BJ (cell line): ENCODE measurements at places on chromosomes 4 and X.

DNA sequence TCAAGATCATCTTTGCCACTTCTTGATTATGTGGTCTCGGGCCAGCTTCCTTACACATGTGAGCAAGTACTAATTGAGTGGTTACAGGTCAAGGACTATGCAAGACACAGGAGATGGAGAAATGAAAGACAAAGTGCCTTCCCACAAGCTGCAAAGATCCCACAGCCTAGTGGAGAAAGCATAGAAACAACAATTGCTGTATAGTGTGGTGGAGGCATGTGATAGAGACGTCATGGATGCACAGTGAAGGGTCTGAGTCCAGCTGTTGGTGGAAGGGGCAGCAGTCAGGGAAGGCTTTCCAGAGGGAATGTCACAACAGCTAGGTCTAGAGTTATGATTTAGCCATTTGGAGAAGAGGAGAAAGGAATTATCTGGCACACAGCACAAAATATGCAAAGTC, 210.6 kb downstream of the KDR start:
- no peak for DNase-seq

DNA sequence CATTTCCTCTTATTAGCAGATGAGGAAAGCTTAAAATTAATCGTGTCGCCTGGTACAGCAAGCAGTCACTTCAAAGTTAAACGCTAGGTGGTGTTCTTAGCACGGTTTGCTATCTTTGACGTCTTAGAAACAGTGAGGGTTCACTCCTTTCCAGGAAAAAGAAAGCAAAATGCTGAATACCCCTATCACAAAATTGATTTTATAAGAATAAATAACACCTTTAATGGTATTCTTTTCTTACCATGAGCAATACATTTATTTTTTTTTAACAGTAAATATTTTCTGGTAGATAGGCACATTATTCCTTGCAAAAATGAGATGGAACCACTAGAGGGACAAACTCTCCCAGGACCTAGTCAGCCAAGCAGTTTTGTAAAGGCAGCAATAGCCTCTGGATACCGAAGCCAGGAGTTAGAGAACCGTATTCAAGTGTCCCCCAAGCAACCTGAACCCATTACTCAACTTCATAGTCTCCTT, 153.9 kb downstream of the KDR start:
- no peak for DNase-seq

- no peak for DNase-seq
These were observed 70.9 kb upstream of the UGT2B7 start for GRCh38 chr4:69025191-69025998.

- DNase-seq, result no peak
These were observed 37.9 kb upstream of the NKAP start for GRCh38 chrX:119981286-119982070.

DNA sequence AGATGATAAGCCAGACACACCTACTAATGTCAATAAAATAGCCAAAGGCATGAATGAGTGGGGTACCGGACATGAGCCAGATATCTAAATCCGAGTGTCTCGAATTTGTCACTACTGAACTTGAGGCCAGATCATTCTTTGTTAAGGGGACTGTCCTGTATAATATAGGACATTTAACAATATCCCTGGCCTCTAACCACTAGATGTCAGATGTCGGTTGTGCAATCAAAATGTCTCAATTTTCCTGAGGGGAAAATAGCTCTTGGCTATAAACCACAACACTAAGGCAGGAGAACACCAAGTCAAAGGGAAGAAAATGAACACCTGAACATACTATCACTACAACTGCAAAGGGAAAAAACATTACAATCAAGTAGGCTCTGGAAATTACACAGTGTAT, 154.5 kb downstream of the GPM6A start:
- DNase-seq, result no peak

DNA sequence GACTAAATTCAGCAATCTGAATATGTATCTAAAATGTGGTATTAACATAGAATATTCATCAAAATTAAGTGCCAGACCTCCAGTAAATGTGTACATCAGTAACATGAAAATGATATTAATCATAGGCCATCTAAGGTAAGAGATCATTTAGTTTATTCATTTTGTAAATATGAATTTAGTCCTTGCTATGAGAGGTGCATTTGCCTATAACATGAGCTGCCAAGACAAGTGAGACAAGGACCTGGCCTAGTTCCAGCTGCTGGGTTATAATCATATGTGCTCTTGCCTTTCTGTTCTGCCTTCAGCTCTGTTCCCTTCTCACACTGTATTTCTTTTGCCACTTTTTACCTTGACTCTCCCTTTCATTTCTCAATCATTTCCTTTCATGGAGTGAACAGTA, 160.0 kb downstream of the STIM2 start:
- no peak for DNase-seq

DNA sequence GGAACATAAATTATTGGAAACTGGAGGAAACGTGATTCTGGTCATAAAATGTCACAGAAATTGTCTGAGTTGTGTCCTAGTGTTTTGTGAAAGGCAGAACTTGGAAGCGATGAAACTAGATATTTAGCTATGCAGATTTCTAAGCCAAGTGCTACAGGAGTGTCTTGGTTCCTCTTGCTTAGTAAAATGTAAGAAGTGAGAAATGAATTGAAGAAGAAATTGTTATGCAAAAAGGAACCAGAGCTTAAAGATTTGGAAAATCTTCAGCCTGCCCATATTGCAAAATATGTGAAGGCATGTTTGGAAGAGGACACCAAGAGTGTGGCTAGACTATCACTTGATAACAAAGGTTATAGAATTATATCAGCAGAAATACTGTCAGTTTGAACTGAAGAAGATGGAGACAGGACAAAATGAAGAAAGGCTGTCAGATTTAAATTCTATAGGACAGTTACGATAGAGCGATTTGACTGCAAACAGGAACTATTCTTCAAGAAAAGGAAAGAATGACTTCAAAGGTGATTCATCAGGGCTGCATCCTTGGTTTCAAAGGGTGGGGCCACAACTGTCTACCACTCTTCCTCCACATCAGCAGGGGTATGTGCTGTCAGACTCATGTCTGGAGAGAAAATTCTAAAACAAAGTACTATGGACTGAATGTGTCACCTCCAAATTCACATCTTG, 9.4 kb upstream of the CDS1 start:
- DNase-seq, result no peak

DNA sequence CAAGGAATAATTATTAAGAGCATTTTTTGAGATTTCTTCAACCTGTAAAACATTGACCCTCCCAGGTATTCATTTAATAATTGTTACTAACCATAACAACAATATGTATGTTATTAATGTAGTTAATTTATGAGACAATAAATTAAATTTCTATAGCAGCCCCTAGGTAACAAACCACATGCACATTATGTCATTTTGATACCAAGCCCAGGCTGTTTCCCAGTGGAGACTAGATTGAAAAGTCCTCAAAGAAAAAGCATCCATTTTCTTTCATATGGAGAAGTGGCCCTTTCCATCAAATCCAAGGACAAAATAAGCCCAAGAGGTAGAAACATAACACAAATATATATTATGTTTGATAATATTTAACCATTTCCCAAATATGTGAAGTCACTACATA, 104.3 kb upstream of the GK2 start:
- DNase-seq, result no peak

- DNase-seq, result no peak
These were observed 115.7 kb upstream of the MXRA5 start for GRCh38 chrX:3462166-3462508.

DNA sequence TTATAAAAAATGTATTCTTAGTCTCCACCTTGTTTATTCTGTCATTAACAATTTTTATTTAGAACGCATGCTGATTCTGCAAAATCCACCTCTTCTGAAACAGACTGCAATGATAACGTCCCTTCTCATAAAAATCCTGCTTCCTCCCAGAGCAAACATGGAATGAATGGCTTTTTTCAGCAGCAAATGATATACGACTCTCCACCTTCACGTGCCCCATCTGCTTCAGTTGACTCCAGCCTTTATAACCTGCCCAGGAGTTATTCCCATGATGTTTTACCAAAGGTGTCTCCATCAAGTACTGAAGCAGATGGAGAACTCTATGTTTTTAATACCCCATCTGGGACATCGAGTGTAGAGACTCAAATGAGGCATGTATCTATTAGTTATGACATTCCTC, 75.6 kb upstream of the SMARCA5 start:
- DNase-seq, result no peak

- no peak for DNase-seq
These were observed 67.2 kb upstream of the HOPX start for GRCh38 chr4:56748271-56748670.

GRCh38 chrX:27241981-27242380, 221.2 kb downstream of the PPP4R3C start:
- no peak for DNase-seq

- no peak for DNase-seq
These were observed 529.2 kb downstream of the INPP4B start for GRCh38 chr4:142316913-142317312.

DNA sequence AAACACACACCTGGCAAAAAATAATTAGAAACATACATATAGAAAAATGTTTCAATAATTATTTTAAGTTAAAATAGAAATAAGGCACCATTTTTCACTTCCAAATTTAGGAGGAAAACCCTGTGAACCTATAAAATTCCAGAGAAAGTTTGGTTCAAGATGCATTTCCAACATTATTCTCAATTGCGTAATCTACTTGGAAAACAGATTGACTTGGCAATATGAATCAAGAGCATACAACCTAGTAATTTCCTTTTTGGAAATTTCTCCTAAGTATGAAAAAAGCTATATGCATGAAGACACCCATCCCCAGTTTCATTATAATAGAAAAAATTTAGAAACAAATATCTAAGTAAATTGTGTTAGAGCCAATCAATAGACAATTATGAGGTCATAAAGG, 242.9 kb downstream of the IQCM start:
- no peak for DNase-seq

DNA sequence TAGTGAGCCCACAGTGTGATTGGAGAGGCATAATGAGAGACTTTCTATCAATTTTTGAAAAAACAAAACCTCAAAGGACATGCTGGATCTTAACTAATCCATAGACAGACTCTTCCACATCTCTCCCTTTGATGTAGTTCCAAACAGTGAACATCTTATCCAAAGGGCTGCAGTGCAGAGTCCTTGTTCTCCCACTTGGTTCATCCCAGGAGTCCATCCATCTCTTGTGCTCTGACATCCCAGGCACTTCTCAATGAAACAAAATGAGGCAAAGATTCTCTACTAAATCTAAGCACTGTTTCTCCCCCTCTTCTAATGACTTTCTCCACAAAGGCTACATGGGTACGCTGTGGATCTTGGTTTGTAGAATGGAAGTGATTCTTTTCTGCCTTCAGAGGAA, 8.3 kb downstream of the SHROOM3 start:
- DNase-seq, result no peak

DNA sequence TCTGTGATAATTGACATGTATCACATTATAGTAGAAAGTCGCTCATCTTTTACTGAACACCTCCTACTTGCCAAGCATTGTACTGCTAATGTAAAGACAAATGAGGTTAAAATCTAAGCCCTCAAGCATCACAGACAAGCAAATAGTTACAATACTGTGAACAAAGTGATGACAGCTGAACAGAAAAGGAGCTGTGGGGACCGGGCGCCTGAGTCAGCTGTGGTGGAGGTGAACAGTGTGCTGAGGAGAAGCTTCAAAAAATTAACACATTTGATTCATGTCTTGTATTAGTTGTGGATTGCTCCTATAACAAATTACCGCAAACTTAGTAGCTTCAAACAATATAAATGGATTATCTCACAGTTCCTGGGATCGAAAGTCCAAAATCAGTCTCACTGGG, 124.3 kb downstream of the MAPK10 start:
- no peak for DNase-seq

- DNase-seq, result no peak
These were observed 17.9 kb upstream of the PDE5A start for GRCh38 chr4:119646347-119647071.

DNA sequence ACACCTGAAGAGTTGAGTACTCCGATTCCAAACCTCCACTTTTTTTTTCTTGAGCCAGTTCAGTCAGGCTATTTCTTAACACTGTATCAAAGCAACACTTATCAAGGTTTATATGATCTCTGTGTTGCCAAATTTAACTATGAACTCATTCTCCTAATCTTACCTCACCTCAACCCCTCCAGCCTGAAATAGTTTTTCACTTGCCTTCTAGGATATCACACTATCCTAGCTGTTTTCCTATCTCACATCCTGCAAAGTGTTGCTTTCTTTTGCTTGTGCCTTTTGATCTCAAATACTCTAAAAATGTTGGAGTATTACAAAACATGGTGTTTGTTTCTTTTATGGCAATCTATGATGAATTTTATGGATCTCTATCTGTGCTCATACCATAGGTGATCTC, 415.0 kb downstream of the CFAP47 start:
- no peak for DNase-seq

GRCh38 chr4:107791902-107792301, 32.8 kb upstream of the SGMS2 start:
- no peak for DNase-seq

DNA sequence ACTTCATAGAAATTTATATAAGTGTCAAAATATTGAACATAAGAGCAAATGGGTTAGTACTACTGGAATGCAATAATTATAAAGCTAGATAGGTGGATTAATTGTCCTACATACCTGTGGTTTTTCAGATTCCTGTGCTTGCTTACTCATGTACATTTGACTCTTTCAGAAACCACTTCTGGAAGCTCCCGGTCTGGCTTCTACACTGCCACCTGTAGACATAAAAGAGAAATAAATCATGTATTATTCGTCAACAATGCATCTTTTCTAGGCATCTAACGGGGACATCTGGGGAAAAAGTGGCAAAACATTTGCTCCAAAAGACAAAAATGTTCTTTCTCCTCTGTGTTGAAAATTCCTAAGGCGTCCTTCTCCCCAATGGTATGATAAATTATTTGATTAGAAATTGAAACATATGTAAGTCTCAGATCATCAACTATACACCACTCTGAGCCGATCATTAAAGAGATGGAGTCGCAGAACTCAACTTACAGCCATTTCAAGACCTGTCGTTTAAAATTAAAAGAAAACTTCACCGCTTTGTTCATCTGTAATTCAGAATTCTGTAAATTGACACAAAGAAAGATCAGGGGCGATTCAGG, 648.7 kb upstream of the DIPK2B start:
- no peak for DNase-seq

DNA sequence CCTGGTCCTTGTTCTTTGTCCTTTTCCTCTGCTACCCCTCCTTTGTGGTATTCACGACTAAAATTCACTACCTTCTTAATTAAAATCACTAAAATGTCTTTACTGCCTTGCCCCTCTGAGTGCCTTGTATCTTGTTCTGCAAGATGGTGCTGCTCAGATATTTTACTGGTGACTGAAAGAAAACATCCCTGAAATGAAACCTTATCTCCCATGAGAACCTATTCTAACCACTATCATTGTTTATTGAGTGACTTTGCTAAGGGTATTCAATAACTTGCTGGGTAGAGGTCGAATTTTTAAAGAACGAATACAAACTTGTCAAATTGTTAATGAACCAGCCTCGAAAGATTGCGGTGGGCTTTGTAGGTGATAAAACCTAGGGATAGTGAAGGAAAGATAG, 52.8 kb downstream of the SPRY1 start:
- DNase-seq, result no peak

GRCh38 chr4:137389911-137390520, 142.3 kb downstream of the PCDH18 start:
- DNase-seq, result no peak
